ENCODE measurements at places on chromosomes 2 and 18.

DNA sequence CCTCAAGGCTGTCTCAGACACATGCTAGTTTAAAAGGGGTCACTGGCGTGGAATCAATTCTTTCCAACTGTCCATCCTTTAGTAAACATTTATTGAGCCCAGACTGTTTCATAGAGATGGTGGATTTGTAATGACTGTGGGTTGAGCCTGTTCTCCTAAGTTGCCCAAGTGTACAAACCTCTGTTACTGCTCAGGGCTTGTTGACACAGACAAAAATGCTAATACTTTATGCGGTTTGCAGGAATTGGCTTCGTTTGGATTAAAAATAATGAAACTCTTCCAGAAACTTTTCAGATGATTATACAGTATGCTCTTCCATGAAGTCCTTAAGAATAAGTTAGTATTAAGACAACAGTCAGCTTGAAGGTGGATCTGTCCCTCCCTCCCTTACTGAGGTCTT, 83.6 kb upstream of the MGAT5 start:
- no peak for DNase-seq

DNA sequence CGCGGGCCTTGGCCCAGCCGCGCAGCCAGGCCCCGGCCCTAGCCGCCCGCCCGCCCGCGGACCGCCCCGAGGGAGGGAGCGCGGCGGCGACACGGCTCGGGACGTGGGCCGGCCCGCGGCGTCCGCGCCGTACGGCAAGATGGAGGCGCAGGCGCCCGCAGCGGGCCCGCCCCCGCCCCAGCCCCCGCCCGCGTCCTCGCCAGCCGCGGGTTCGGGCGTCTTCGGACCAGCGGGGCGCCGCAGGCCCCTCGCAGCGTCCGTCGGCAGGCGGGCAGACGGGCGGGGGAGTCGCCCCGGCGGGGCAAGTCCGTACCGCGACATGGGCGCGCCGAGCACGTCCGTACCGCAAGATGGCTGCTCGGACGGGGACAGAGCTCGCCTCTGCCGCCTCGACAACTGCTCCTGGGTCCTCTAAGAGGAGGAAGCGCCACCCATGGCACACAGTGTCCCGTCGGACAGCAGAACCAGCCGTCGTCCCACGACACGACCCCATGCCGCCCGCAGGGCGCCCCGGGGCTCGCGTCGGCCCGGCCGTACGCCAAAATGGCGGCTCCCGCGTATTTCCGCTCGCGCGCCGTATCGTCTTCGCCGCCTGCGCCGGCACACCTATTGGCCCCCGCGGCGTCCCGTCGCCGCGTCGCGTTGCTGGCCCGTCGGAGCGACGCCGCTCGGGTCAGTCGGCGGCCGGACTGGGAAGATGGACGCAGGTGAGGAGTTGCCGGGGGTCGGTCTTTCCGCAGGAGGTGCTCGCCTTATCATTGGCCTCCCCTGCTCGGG, at the start of the genes ATG4B and THAP4:
ATG4B (plus strand) TSS at position 676 of the 777 bp plus-strand sequence; CDS start at position 698, 22 bp downstream.
THAP4 (minus strand) TSS at position 141 of the 777 bp plus-strand sequence. CDS start 141 bp downstream, outside the sequence.
- no peak for DNase-seq

DNA sequence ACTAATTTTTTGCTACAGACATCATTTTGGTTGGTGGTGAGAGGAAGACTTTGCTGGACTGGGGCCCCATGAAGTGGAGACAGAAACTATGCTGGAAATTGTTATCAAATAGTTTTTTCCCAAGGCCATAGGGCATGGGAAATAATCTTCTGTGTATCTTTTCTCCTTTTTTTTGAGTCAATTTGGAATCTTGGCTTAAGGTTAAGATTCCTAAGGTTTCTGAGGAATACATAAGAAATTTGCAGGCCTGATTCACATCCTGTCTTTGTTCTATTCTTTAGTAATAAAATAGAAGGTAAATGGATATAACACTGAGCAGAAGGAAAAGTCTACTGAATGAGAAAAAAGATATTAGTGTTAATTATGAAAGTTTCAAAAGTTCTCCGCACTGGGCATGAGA, 16.6 kb downstream of the SMC6 start:
- no peak for DNase-seq

GRCh38 chr2:17821535-17822444, 5.5 kb downstream of the MSGN1 start:
- DNase-seq: no peak

DNA sequence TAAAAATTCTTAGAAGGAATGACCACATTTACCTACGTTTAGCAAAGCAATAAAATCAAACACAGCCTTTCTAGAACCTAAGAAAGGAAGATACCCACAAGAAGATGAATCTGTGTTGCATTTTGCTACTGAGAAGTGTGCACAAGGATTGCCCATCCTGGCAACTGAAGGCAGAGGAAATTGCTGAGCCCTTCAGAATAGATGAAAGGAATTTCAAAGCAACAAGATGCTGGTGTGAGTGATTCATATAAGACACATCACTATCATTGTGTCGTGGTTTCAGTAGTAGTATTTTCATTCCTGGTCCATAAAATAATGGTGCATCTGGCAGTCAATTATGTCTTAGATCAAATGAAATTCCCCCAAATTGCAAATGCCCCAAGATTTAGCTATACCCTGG, 48.4 kb upstream of the ANKRD44 start:
- no peak for DNase-seq

DNA sequence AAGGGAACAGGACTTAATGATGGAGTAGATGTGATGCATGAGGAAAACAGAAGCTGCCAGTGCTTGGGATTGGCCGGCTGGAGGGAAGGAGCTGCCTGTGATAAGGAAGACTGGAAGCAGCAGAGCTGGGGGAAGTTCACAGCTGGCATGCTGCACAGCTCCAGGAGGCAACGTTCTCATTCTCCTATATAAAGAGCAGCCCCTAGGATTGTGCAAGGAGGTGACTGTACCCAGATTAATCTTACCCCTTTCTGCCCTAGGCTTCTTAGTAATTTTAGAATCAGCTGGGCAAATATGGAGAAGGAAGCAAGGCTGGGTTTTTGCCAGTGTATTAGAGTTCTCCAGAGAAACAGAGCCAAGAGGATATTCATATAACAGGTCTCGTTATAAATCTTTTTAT, 155.8 kb downstream of the ALPK2 start:
- no peak for DNase-seq

DNA sequence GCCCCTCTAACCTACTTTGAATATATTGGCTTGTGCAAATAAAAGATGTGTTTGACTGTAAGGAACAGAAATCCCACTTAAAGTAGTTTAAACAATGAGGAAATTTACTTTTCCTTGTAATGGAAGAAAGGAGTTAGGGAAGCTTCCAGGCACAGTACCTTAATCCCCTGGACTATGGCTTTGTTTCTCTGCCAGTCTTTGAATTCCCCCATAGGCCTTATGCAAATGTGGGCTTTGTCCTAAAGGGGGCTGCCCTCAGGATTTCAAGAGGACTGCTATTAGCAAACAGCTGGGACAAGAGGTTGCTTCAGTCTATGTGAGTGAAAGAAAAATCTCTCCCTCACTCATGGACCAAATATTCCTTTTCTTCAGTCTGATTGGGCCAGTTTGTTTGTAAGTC, 255.1 kb upstream of the THSD7B start:
- DNase-seq: no peak

GRCh38 chr2:58900246-58901027, 659.3 kb upstream of the FANCL start:
- DNase-seq: no peak

DNA sequence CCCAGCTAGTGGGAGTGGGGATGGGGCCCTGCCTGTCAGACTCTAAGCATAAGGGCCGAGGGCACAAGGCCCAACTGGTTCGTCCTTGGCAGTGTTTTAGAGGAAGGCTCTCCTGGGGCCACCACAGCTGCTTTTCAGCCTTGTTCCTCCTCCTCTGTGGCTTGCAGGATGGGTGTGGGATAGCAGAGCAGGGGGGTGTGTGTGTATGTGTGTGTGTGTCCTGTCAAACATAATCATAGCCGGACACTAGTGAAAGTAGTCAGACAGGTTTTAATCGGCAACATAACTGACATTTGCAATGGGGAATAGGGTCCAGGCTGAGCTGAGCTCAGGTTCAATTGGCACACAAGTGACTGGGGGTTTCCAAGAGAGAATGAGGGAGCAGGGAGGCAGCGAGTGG, 114.2 kb downstream of the SEPTIN10 start:
- DNase-seq: no peak

- DNase-seq: no peak
Measured at GRCh38 chr2:30165617-30166016, 18.8 kb downstream of the YPEL5 start.

GRCh38 chr2:47221946-47222345, 66.8 kb upstream of the STPG4 start:
- no peak for DNase-seq

DNA sequence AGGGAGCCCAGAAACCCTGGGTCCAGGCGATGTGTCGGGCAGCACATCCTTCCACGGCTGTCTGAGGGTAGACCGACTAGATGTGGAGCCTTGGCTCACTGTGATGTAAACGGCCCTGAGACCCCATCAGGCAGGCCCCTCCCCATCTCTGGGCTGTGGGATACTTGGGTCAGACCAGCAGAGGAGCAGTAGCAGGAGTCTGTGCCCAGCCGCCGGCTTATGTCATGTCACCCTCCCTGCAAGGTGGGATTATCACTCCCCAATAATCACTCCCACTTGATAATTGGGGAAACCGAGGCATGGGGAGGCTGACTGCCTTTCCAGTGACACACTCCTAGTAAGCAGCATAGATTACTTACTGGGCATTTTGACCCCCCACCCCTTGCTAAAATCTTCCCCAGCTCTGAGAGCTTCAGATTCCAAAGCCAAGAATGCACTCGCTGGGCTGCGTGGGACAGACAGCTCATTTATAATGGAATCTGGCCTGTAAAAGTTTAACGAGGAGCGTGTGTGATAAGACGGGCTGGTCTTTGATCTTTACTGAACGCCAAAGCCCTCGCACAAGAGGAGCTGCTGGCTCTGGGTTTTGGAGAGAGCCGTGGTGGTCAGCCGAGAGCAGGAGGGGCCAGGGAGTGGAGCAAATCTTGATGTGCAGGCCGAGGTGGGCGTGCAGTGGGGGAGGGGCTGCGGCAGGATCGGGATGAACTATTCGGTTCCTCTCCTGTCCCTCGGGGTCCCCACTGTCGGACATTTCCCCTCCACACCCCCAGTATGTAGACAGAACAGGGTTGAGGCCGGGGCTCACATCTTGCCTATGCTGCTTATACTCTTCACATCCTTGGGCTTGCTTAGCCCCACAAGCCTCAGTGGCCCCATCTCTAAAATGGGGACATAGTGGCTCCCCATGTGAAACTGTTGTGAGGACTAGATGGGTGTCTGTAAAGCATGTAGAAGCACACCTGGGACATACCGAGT, 200.0 kb downstream of the GLI2 start:
- DNase-seq: no peak

DNA sequence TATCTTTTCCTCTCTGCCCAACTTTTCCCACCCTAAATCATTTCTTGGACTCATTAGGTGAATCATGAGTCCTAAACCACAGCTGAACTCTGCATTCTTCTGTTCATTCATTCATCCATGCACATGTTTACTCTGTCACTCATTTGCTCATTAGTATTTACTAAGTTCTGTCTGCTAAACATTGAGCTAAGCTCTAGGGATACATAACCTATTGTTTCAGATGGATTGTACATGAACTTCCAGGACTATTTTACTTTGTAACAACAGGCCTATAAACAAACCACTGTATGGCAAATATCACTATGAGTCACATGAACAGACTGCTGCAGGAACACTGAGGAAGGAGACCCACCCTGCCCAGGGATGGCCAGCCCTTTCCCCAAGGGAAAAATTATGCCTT, 14.6 kb upstream of the DYNC2LI1 start:
- DNase-seq: no peak

DNA sequence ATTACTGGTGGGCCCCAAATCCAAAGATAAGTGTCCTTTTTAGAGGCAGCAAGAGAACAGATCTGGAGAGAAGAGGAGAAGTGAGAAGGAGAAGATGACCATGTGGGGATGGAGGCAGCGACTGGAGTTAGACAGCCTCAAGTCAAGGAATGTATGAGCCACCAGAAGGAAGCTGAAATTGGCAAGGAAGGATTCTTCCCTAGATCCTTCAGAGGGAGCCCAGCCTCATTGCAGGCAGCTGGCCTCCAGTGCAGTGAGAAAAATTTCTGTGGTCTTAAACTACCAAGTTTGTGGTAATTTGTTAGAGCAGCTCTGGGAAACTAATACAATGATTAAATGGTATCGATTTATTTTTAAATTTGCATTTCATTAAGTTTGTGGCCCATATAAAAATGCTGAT, 167.9 kb downstream of the NCKAP5 start:
- no peak for DNase-seq

DNA sequence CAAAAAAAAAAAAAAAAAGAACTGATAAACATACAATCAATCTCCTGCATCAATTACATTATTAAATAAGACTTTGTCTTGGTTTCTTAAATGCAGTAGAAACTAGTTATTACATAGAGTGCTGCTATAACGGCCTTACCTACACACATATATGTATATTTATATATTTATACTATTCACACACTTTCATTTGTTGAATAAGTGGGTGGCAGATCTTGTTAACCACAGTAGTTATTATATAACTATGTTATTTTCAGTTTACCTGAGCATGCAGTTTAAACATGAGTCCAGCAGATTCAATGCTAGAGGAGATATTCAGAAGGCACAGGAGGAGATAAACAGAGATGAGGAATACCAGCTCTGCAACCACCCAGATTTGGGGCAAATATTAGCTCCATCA, 81.5 kb upstream of the CD226 start:
- no peak for DNase-seq

- no peak for DNase-seq
Measured at GRCh38 chr2:23595601-23596251, 210.7 kb downstream of the KLHL29 start.

DNA sequence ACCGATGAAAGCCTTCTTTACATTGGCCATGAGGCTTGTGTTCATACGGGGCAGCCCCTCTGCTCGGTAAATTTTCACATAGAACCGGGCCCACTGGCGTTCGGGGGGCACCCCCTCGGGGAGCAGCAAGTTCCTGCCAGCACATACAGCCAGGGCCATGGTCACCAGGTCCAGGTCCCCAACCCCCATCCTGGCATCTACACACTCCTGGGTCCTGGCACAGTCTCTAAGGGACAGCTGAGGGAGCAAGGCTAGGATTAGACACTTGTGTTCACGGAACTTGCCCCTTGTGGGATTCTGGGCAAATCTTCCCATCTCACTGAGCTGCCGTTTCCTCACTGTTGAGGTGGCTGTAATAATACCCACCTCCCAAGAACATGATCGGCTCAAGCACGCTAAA, 5.6 kb upstream of the OTOF start:
- DNase-seq: no peak

- no peak for DNase-seq
Measured at GRCh38 chr2:96533292-96534073, 3.1 kb upstream of the ARID5A start.

- DNase-seq: no peak
Measured at GRCh38 chr2:138500592-138501424, 762 bp upstream of the SPOPL start.

GRCh38 chr2:38254796-38255195, 122.3 kb downstream of the ATL2 start:
- DNase-seq: no peak
